Stimulated activated CD4-positive, alpha-beta T cell treated with anti-CD3 and anti-CD28 coated beads, Interleukin-1b, Interleukin-23, amount 100 ng/mL, for 4 hours (primary cell): ENCODE measurements at places on chromosomes 5 and 9.

- no peak for DNase-seq
Measured at GRCh38 chr9:86633945-86634344, 279.7 kb upstream of the TUT7 start.

GRCh38 chr5:176446028-176446665 is 2.0 kb upstream of the FAF2 start:
- DNase-seq: no peak

GRCh38 chr5:44532981-44533380 is 143.8 kb upstream of the FGF10 start:
- DNase-seq: no peak

DNA sequence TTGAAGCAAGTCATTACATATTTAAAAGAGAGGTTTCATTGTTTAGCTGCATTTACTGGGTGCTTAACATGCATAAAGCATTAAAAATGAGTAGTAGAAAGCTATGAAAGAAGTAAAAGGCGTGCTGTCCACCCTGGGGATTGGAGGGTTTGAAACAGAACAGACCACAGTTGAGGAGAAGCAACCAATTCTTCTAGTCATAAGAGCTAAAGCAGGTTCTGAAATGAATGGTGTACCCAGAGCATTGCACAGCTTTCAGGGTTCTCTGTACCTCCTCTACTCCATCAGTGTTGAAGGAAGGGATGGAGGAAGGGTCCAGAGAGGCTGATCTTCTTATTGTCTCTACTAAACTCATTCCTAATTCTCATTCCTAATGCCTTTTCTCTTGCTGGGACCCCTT is 68.9 kb downstream of the SH3RF2 start:
- DNase-seq: no peak

- DNase-seq: no peak
Measured at GRCh38 chr5:135171336-135171735, 137.3 kb upstream of the PITX1 start.

GRCh38 chr5:119269061-119269944 is 86.5 kb upstream of the TNFAIP8 start:
- DNase-seq: peak; percentile 27

DNA sequence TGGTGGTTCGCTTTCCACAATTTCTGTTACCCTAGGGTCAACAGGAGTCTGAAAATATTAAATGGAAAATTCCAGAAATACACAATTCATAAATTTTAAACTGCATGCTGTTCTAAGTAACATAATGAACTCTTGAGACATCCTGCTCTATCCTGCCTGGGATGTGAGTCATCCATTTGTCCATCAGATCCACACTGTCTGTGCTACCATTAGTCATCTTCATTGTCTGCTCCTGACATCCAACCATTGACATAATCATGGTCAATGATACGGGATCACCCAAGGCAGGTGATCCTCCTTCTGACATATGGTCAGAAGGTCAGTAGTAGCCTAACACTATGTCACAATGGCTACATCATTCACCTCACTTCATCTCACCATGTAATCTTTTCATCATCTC is 276.7 kb upstream of the KIF2A start:
- no peak for DNase-seq

DNA sequence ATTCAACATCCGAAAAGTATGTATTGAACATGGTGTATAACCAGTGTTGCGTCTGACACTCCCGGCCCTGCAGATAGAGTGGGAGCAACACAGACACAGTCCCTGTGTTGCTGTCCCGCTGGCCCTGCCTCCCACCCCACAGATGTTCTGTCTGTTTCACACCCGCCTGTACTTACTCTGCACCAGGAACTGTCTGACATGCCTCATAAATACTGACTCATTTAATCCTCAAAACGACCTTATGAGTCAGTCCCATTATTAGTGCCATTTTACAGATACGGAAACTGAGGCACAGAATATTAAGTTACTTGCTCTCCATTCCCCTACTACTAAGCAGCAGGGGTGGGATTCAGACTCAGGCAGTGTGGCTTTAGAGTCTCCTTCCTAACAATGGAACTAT is 109.8 kb upstream of the NFIL3 start:
- DNase-seq: no peak

DNA sequence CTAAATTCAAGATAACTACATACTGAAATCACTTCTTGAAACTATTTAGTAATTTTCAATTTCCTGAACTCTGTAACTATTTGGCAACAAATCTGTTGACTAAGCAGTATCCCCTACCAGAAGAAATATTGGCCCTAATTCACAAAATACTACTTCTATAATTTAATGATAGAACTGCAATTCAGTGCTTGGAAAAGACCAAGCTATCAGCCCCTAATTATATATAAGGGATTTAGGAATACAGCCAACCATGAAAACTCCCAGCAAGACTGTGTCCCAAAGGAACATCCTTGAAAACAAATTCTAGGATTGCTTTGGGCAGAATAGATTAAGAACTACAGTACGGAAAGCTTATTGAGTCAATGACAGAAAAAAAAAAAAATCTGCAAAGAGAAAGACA is 169.2 kb downstream of the RAB3C start:
- DNase-seq: no peak

GRCh38 chr5:53109056-53109442 is 508 bp downstream of the MOCS2 start:
- no peak for DNase-seq

DNA sequence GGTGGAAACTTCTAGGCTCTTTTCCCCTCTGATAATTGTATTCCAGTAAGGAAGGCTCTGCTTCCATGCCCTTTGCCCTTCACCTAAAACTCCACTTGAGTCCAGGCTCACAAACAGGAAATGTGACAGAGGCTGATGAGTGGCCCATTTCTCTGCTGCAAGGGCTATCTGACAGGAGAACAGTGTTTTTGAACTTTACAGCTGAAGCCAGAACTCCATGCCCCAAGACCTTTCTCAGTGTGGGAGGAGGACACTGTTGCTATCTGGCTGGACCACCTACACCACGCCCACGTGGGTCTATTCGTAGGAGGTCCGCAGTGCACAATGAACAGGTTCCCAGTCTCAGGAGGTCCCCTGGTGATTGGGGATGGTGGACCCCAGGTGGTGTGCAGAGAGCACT is 13.6 kb downstream of the GGTA1 start:
- no peak for DNase-seq

DNA sequence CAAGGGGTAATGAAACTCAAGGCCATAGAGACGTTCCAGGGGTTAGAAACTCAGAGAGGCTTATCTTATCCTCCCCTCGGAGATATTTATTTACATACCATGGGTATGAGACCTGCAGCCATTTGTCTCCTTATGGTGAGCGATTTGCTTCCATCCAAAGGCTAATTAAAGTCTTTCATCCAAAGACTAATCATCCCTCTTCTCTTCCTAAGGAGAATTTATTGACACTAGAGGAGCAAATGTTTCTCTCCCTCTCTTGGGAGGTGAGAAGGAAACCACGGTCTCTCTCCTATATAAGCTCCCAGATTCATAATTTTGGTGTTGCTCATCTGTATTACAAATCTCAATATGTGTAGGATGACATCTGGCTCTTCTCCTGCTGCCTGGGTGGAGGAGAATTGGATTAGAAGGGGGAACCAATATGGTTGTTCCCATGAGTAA is 31.0 kb upstream of the RPS23 start:
- no peak for DNase-seq

DNA sequence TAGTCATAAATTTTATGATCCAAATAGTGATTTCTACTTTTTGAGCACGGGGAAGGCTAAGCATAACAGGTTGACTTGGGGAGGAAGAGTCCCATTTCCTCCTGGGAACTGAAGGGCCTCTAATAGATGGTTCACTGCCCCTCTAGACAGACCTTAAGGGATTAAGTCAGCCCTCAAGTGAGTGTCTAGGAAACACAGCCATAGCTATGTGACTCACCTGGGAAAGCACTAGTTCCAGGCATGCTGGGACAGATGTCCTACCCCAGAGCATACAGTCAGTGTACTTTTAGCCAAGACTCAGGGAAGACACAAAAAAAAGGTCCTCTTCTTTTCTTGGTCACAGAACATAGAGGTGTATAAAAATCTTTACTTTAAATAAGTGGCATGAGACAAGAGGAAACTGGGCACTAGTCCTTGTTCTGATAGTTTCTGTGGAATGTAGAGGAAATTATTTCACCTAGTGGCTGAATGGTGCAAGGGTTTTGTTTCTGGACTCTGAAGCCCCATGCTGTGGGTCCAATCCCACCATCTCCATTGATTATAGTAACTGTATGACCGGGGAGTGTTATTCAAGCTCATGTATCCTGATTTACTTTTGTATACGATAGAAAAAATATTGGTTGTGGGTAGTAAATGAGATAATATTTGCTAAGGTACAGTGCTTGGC is 86.0 kb downstream of the NREP start:
- DNase-seq: no peak

GRCh38 chr9:3288686-3289085 is 237.1 kb downstream of the RFX3 start:
- DNase-seq: no peak

GRCh38 chr9:117707561-117707960 is 3.4 kb downstream of the TLR4 start:
- DNase-seq: no peak

DNA sequence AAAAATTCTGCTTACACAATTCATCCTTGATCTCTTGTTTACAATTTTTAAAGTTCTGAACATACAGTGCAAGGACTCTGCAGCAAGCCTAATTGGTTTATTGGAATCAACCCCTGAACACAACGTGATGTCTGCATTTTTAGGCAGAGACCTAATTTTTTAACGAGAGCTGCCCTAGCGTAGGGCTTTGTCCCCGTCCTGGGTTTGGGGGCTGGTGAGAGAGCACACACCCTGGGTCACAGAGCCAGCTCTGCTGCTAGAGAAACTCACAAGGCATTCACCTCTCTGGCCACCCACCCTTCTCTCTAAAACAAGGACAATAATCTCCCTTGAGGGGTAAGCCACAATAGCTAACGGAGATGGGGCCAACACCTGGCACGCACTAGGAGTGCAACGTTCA is 28.2 kb downstream of the SH3PXD2B start:
- DNase-seq: no peak

DNA sequence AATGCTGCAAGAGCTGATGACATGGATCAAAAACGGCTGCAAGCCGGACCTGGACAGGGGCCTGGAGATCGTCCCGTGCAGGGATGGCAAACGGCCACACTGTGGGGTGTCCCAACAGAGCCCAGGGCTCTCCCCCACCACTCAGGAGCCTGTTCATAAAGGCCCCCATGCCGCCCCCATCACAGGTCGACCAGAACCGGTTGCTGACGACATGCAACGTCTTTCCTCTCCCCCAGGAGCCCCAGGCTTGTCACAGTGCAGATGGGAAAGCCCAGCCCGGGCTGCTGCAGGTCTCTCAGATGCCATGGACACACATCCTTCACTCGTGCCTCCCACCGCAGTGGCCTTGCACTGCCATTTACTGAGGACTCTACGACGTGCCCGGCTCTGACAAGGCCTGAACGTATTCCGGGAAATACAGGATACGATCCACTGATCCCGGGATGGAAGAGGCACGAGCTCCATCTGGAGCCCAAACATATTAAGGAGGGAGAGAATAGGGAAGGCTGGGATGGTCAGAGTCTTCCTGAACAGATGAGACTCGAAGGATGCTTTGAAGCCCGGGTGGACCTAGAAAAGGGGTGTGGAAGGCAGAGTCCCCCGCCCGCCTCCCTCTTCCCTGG is 76.5 kb upstream of the SARDH start:
- DNase-seq: no peak

GRCh38 chr9:116287721-116288120 is 134.1 kb downstream of the PAPPA start:
- no peak for DNase-seq

DNA sequence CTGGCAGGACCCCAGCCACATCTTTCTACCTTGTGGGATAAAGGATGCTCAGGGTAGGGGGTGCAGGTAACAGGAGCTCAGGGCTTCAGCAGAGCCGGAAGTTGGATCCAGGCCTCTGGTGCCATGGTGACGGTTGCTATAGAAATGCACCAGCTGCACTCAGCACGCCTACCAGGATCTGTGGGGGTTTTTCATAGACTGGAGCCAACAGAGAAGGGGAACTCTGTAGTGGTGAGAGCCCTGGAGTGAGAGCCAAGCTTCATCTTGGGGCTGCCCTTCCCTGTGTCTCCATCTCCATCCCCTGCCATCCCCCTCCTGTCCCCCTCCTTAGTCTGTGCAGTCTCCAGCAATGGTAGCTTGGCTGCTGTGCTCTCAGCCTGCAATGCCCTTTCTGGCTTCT is 27.5 kb upstream of the BOD1 start:
- DNase-seq: no peak

DNA sequence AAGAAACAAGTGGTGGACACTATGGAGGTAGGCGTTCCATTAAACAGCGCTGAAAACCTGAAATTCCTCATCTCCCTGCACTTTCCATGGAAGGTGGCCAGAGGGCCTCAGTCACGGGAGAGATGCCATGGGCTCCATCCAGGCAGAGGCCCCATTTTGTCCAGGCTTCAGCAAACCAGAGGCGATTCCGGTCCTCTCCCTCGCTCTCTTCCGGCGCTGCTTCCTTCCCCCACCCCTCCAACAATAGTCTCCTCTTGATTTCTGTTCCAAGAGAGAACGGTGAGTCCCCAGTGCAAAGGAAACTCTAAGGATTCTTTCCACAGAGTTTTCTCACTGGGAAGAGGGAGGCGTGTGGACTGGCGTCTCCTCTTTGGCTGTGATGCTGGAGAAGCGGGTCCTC is 7.5 kb downstream of the ZNF366 start:
- no peak for DNase-seq

GRCh38 chr9:126306071-126306647 is 20.5 kb upstream of the MVB12B start:
- DNase-seq: no peak

- DNase-seq: no peak
Measured at GRCh38 chr5:137036640-137037039, 462.5 kb downstream of the SPOCK1 start.

DNA sequence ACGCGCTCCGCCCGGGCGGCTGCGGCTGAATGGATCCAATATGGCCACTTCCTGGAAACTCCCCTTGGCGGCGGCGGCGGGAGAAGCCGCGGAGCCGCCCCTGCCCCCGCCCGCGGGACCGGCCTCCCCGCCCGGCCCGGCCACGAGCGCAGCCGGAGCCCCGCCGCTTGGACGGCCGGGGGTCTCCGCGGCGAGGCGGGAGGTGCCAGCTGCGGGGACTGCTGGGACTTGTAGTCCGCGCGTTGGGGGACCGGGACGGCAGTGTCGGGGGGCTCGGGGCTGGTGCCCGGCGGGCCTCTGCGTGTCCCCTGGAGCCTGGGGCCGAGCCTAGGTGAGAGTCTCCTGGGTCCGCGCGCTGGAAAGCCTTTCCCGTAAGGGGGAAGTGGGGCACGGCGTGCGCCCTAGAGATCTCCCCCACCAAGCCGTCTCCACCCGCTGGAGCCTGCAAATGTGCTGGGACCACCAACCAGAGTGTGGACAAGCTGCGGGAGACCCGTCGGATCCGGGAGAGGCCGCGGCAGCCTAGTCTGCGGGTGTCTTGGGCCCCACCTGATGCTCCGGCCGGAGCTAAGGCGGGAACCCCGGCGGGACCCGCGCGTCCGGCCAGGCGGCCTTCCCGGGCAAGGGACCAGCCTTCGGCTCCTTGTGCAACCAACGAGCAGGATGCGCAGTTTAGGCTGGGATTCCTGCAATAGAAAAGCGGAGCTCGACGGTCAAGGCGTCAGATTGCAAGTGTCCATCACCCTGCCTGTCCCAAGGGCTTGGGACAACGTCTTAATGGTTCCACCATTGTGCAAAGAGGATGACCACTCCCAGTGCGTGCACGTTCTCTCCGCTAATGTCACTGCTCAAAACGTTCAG is at the start of gene SEPTIN8:
SEPTIN8 (minus strand) TSS at position 31 of the 861 bp plus-strand sequence. CDS start 102 bp downstream, outside the sequence.
- DNase-seq: peak; percentile 34

GRCh38 chr9:91948101-91948596 is 1.9 kb downstream of the ROR2 start:
- no peak for DNase-seq

- no peak for DNase-seq
Measured at GRCh38 chr5:153432583-153432982, 57.9 kb upstream of the GRIA1 start.

GRCh38 chr5:151721087-151721646 is 34.5 kb upstream of the SPARC start:
- no peak for DNase-seq
